ENCODE measurements at places on chromosomes 6 and 20.

GRCh38 chr20:58634521-58635278 lies 16.4 kb upstream of the STX16 start:
- no peak for DNase-seq

GRCh38 chr20:23126281-23127061 lies 40.3 kb upstream of the CD93 start:
- no peak for DNase-seq

DNA sequence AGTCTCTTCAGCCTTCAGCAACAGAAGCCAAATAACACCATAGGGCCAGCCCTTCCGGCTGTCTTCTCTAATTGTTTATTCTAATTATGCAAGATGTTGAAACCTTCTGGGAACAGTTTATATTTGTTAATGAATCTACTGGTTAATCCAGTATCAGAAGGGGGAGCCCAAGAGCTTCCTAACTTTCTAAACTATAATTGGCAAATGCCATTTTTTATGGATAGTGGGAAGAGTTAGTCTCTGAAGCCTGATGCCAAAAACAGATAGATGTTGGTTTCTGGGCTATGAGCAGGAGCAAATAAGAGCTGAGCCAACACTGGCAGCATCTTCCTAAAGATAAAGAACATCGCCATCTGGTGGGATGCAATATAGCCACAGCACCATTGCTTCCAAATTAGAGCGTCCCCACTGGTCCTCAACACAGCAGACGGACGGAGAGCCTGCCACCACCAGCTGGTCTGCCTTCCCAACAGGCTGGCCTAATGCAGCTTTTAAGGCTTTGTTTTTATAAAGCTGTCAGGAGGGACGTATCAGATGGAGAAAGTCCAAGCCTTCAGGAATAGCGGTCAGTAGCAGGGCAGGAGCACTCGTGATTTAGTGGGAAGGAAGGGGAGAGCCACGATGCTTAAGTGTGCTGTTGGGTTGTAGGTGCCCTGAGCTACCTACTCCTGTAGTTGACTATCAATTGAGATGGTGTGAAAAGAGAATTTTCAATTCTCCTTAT lies 118.8 kb downstream of the RALGAPA2 start:
- peak; percentile 43 for DNase-seq

DNA sequence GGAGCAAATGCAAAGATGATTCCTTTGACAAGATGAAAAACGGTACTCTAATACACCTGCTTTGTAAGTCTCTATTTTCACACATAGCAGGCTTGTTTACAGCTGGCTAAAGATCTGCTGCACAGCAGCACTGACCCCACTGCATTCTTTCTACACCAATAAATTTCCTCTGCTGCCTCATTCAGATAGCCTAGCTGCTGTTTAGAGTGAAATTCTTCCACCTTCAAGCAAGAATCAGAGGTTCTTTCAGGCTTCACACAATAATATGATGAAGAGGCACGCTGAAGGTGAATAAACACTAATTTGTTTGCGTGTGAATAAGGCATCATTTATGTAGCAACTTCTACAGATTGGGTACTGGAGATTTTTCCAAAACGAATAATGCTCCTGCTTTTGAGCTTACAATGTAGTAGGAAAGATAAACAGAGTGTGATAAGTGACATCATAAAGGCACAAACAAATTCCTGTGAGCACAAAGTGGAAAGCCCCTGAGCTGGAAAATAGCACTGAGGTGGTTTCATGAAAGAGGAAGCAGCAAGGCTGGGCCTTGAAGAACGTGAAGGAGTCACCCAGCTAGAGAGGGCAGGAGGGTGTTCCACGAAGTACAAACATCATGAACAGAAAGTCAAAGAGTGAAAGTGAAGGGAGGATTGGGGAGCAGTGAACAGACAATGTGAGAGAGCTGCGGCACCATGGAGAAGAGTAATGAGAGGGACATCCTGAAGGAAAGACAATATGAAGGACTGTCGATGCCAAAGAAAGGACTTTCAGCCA lies 543.4 kb downstream of the CD83 start:
- no peak for DNase-seq

DNA sequence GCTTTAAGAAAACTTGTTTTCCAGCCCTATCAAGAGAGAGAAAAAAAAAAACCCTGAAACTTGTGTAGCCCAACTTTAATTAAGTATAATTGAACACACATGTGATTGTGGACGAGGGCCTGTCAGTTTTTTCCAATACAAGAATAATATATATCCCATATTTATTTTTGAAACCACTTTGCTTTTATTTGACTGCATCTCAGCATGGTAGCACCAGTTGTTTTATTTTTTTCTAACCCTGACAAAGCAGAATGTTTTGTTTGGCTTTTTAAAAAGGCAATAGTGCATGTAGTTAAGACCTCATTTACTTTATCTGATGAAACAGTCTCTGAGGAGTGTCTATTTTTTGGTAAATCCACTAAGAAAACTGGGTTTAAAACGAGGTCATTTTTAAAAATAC lies 257.7 kb downstream of the CDKAL1 start:
- DNase-seq = no peak

DNA sequence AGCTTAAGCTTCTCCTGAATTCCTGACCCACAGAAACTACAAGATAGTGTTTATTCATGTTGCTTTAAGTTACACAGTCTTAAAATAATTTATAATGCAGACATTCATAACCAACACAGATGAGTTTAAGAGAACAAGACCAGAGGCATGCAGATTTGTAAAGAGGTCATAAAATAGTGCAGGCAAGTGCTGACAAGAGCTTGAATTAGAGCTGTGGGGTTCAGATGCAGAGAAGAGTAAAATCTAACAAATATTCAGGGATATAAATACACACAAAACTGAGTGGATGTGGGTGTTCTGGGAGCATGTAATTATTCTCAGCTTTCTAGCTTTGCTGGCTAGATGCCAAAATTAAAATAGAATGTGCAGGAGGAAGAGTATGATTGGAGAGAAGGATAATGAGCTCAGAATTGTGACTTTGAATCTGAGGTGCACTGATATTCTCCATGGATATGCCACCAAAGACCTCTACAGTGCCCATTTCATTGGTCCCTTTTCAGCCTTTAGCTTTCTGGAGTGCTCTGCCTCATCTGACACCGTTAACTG lies 291.9 kb upstream of the SGK1 start:
- no peak for DNase-seq

Measured in NT2/D1 (cell line).